Stimulated activated CD4-positive, alpha-beta T cell treated with anti-CD3 and anti-CD28 coated beads, Interleukin-1b, Interleukin-23, amount 100 ng/mL, for 1 hour (primary cell): ENCODE measurements at places on chromosomes 1 and 21.

DNA sequence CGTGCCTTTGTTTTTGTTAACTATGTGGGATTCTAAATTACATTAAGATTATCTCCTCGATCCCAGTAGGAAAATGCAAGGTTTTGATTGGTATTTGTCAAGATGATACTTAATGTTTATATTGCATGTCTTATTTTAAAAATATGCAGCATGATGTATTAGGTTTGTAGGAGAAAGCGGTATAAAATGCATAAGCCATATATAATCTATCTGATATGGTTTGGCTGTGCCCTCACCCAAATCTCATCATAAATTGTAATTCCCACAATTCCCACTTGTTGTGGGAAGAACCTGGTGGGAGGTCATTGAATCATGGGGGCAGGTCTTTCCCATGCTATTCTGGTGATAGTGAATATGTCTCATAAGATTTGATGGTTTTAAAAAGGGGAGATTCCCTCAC, 198.1 kb upstream of the NCAM2 start:
- no peak for DNase-seq

DNA sequence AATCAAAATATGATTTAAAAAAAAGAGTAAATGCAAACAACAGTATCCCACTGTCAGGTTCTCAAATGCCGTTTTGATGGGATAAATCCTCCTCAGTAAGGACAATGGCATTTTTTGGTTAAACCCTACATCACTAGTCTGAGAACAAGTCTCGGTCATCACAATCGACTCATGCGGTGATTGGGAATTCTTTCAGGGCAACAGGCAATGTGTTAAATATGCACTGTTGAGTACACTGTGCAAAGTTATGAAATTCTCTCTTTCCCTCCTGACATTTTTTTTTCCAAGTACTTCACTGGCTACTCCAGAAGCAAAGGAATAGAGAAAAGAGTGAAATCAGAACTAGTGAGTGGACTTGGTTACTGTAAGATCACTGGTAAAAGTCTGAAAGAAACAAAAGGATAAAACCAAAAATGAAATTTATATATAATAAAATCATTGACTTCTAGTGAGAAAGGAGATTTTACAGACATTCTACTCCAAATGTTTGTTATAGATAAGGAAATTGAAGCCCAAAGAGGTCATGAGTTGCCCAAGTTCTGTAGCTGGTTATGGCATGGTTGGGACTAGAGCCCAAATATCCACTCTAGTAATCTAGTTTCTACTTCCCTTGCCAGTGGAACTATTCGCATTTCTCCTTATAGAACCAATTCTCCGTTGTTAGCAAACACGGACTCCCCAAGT, 111.3 kb downstream of the TGFBR3 start:
- DNase-seq: no peak

GRCh38 chr1:154466206-154466605, 35.8 kb upstream of the TDRD10 start:
- DNase-seq: no peak

DNA sequence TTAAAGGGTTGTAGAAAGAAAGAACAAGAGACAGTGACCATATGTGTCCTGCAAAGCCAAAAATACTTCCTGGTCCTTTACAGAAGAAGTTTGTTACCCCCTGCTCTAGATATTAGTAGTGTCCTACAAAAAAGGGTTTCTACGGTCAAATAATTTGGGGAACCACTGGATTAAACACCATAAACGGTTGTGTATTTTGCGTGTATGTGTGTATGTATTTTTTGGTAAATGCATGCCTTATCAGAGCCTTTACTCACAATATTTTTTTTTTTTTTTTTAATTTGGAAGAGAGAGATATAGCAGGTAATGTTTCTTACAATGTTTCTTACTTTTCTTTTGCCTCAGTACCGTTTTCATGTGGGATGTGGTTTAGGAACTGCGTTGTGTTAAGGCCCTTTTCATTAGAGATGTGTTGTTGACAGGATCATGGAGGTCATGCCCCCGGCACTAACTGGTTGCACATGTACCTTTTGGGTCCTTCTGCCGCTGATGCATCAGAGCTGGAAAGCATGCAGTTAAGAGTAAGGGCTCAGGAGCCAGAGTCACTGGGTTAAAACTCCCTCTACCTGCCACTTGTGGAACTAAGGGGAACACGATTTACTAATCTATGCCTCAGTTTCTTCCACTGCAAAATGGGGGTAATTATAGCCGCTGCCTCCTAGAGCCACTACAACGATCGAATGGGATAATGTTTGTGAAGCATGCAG, 234.6 kb upstream of the KAZN start:
- no peak for DNase-seq

DNA sequence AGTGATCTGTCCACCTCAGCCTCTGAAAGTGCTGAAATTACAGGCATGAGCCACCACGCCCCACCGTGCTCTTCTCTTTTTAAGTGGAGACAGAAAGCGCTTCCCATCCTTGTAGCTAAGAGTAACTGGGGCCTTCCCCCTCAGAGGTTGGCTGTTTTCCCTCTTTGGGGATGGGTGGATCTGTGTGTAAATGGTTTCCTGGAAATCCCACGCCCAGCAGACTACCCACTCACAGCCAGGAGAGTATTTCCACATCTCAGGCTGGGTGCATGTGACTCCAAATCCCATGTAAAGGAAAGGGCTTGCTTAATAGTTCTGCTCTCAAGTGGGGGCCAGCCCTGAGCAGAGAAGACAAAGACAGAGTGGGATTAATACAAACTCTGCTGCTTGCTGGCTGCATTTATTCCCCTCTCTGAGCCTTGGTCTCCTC, 19.6 kb upstream of the TCEA3 start:
- no peak for DNase-seq

- DNase-seq: no peak
These were observed 11.3 kb upstream of the MFSD2A start for GRCh38 chr1:39943471-39944290.

- no peak for DNase-seq
These were observed 116.7 kb downstream of the LACTBL1 start for GRCh38 chr1:22855668-22856606.

GRCh38 chr1:39436842-39437241, 54.6 kb upstream of the BMP8A start:
- no peak for DNase-seq

DNA sequence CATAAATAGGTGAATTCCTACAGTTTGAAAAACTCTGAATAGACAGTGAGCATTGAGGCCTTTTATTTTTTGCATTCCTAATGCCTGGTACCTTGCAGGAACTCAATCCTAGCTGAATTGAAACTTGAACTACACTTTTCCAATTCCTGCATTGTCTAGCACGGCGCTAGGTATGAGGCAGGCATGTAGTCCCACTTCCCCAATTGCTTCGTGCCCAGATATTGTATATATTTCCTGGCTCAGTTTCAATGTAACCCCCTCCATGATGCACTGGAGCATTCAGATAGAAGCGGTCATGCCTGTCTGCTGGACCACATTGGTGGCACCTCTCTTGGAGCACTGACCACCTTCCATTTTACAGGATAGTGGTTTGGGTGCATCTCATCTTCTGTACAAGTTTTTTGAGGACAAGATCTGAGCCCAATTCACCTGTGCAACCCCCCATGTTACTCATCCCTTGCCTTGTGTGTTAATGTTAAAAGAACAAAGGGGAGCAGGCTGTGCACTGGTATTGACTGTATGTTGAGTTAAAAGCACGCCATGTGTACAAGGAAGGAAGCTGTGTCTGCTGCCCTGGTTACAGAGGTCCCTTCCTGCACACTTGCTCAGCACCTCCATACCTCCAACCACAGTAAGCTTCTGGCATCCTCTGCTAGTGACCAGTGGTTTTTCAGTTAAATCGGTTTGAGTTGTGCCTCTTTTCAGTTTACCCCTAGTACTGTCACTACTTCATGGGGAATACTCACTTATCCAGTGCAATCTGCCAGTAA, 10.0 kb upstream of the RAB7B start:
- DNase-seq: no peak

DNA sequence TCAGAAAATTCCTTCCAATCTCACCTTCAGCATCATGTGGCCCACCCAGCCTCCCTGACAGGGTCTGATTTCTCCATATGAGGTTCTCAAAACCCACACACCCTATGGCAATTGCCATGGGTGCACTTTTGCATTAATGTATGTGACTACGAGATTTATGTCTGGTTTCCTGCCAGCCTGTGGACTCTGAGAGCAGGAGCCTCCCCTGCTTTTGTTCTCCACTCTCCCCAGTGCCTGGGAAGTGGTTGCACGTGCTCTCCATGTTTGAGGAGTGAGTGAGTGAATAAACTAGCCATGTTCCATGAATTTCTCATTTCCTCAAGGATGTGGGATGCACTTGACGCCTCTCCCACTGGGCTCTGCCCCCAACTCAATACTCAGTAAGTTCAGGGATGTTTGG, 91.2 kb downstream of the ACTL8 start:
- DNase-seq: no peak

- DNase-seq: no peak
These were observed 1258.5 kb upstream of the ADGRL2 start for GRCh38 chr1:80542231-80542630.

DNA sequence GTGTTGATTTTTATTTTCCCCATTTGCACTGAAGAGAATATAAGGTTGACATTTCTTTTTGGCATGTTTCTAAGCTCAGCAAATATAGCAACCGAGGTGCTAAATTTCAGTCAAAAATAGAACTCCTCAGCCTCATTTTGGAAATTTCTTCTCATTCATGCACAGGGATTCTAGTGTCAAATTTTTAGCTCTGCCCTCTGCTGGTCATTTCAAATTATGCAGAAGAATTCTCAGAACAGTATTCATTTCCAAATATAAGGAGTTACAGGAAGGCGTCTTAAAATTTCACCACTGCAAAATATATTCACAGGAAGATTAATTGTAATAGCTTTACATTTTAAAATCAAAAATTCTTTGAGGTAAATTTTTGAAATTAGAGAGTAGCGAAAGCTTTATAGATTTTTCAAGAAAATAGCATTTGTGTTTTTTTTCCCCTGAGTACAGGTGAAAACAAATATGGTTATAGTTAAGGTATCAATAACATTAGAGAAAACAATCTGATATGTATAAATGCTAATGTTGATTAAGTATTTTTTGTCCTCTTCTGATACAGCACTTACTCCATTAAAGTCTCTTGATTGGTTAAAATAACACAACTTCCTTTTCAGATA, 57.9 kb downstream of the FMN2 start:
- DNase-seq: no peak

GRCh38 chr21:36962098-36962780, 4.2 kb downstream of the HLCS start:
- no peak for DNase-seq

DNA sequence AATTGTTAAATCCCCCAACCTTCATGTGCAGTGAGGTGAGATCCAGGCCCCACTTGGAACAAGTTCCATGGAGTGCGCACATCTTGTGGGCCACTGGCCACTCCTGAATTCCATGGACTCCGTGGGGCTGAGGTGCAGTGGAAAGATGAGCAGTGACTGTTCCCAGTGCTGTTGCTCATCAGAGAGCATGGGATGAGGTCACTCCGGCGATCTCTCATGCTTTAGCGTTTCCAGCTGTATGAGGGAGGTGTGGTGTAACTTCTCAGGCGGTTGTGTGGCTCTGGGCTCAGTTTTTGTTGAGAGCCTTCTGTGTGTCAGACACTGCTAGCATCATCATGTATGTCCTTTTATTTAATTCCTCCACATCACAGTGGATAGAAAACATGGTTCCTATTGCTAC, 96.2 kb downstream of the GALNT2 start:
- no peak for DNase-seq
